CD4-positive, alpha-beta T cell treated with Interleukin-1 beta for 1 hour (primary cell): ENCODE measurements at places on chromosomes 13 and 19.

- no peak for DNase-seq
These were observed 17.5 kb downstream of the TMEM255B start for GRCh38 chr13:113776231-113777125.

- DNase-seq: no peak
These were observed 136.3 kb upstream of the VSTM2B start for GRCh38 chr19:29389495-29389894.

GRCh38 chr13:43981091-43981490 is 101.4 kb downstream of the LACC1 start:
- DNase-seq: no peak

- DNase-seq: no peak
These were observed 9.0 kb upstream of the ATP11A start for GRCh38 chr13:112680741-112681360.

- DNase-seq: no peak
These were observed 58.3 kb downstream of the RAP2A start for GRCh38 chr13:97492257-97492656.

DNA sequence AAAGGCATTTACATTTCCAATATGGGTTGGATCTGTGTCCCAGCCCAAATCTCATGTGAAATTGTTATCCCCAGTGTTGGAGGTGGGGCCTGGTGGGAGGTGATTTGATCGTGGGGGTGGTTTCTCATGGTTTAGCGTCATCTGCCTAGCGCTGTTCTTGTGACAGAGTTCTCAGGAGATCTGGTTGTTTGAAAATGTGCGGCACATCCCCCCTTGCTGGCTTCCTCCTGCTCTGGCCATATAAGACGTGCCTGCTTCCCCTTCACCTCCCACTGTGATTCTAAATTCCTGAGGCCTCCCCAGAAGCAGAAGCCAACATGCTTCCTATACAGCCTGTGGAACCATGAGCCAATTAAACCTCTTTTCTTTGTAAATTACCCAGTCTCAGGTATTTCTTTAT is 126.2 kb upstream of the FNDC3A start:
- no peak for DNase-seq
